CD4-positive, alpha-beta T cell treated with Interleukin-10 for 1 hour (primary cell): ENCODE measurements at places on chromosomes 11 and 22.

DNA sequence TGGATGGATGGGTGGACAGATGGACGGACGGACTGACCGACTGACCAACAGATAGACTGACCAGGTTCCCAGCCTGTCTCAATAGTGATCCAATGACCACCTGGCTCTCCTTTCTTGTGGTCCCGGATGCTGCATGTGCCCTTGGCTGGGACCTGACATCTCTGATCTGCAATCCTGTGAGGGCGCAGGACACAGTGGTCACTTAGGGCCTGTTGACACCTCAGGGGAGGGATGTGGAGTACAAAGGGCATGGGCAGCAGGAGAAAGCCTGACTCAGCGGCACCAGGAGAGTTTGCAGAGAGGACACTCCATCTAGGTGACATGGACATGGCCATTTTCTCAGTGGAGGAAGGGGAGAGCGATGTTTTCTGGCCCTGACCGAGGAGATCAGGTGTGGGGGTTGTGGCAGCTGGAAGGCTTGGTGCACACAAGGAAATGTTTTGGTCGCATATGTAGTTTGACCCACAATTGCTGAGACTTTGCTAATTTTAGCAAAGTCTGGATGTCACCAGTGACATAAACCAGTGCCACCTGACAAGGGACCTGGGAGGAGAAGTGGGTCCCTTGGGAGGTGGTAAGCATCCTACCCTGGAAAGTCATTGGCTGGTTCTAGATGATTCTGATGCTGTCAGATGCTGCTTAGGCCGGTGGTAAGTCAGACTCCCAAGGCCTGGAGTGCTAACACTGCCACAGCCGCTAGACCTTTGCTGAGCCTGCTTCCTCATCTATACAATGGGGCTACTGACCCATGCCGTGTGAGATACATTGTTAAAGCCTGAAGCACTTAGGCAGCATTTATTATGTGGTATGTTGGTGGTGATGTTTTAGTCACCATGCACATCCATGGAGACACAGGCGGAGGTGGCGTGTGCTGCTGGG, 50.7 kb downstream of the CD82 start:
- no peak for DNase-seq

DNA sequence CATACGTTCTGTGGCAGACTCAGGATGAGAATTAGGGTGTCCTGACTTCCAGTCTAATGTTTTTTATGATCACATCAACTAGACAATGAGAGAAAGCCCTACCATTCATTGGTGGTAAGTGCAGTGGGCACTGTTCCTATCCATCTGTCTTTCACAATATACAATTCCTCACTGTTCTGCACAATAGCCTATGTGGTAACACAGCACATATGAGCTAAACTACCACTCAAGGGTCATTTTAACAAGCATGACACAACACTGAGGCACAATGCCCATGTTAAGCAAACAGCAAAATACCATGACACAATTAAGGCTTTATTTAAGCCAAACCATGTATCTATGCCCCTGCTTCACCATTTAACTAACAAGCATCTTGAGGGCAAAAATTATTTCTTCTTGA, 52.3 kb downstream of the SIK3 start:
- DNase-seq: no peak

DNA sequence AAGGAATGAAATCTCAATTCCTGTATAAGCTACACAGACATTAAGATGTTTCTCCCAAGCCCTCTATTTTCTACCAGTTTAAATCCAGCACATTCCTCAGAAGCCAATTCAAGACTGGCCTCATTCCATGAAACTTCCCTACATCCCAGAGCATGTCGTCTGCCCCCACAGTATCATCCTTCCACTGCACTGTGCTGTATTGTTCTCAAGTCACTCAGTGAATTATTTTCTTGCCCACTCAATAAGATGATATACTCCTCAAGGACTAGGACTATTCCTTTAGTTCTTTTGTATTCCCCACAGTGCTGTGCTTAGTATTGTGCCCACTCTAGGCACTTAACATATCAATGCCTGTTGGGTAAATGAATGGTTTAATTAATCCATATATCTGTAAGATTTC, 203.1 kb upstream of the BLID start:
- DNase-seq: no peak

DNA sequence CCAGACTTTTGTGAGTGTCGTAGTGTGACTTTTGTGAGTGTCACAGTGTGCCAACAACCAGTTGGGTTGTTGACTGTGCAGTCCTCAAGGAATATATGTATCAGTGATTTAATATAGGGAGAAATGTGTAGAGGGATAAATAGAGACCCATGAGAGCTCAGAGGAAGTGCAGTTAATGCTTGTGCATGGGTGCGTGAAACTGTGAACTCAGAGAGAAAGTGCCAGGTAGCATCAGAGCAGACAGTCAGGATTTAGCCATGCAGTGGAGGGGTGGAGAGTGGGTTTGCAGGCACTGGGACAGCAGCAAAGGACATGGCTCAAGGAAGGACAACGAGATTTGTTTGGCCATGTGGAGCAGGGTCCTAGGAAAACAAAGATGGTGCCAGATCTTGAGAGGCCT, 33.6 kb downstream of the YWHAH start:
- no peak for DNase-seq

GRCh38 chr11:78795621-78796261, 221.1 kb upstream of the NARS2 start:
- DNase-seq: no peak

- DNase-seq: no peak
Observed at GRCh38 chr22:38228326-38228872, 26.6 kb downstream of the MAFF start.

GRCh38 chr11:22431106-22431505, 92.9 kb downstream of the SLC17A6 start:
- no peak for DNase-seq

DNA sequence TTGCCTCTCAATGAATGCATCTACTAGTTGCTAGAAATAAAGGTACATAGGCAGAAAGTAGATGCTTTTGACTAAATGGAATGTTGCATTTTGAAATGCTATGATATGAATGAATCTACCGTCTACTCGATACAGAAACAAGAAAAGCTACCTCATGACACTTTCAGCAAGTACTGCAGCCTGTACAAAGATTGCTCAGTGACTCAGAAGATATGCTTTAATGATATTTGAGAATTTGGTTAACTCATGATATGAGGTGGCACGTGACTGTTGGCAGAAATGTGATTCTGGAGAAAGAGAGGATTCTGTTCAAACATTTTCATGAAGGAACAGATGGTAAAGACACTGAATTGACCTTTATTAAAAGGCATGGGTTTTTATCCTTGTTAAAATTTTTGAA, 76.0 kb downstream of the HSD17B12 start:
- DNase-seq: no peak

- DNase-seq: no peak
Observed at GRCh38 chr22:29328055-29328454, 12.6 kb upstream of the RASL10A start.

GRCh38 chr11:27459191-27459590, 13.4 kb downstream of the LGR4 start:
- DNase-seq: no peak

GRCh38 chr11:9613830-9614762, 40.6 kb downstream of the WEE1 start:
- peak; percentile 92 for DNase-seq

- DNase-seq: no peak
Observed at GRCh38 chr11:87493516-87493915, 455.8 kb downstream of the TMEM135 start.

DNA sequence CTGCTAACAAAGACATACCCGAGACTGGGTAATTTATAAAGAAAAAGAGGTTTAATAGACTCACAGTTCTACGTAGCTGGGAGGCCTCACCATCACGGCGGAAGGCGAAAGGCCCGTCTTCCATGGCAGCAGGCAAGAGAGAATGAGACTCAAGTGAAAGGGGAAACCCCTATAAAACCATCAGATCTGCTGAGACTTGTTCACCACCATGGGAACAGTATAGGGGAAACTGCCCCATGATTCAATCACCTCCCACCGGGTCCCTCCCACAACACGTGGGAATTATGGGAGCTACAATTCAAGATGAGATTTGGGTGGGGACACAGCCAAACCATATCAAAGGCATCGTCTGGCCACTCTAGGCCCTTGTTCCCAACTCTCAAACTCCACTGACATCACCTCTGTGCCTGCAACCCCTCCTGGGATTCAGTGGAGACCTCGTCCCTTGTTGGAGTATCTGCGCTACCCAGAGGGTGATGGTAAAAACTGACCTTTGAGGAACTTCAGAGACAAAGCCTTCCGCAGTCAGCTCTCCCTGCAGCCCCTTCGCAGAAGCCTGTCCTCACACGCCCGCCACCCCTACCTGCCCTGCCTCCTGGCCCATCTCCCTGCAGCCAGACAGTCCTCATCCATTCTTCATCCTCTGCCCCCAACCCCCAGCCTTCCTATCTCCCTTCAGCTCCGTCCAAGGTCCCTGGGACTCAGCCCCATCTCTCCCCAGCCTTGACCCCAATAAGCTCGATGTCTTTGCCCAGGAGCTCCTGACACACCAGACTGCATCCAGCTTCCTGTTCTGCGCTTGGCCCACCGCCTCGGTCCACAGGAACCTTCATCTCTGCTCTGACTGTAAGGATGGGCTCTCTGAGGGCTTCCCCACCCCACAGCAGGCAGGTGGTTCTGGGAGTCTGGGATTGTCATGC, 15.8 kb downstream of the CCND1 start:
- no peak for DNase-seq

- DNase-seq: no peak
Observed at GRCh38 chr22:43343670-43344519, 723 bp upstream of the SCUBE1 start.

- no peak for DNase-seq
Observed at GRCh38 chr11:81070948-81071347, 1630.1 kb upstream of the TENM4 start.

GRCh38 chr22:32175683-32176644, 16.9 kb upstream of the C22orf42 start:
- no peak for DNase-seq
